Fibroblast of the conjunctiva (primary cell): ENCODE measurements at places on chromosomes 11 and 22.

- DNase-seq: no peak
These were observed 43.8 kb downstream of the FLI1 start for GRCh38 chr11:128737704-128738103.

DNA sequence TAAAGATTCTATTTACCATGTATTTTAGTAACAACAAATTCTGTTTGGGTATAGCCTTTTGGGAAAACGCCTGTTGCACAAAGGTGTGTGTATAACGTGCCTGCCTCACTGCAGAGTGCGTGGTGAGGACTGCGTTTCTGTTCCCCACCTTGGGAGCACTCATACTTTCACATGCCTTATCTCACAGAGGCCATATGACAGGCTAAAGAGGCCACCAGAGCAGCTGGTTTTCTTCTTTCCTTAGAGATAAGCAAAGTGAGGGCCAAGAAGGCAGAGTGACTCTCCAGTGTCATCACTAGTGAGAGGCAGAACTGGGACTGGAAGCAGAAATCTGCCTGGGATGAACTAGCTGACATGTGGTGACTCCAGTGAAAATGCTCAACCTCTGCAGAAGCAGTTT lies 369.2 kb upstream of the NARS2 start:
- DNase-seq: no peak

- no peak for DNase-seq
These were observed 2314.9 kb downstream of the LRRC4C start for GRCh38 chr11:39144351-39145130.

- DNase-seq: no peak
These were observed 2.1 kb upstream of the LMO1 start for GRCh38 chr11:8265681-8266241.

- no peak for DNase-seq
These were observed 68.5 kb upstream of the C11orf58 start for GRCh38 chr11:16669799-16670415.

- DNase-seq: no peak
These were observed 982 bp upstream of the SHANK3 start for GRCh38 chr22:50671641-50672040.

GRCh38 chr22:38097557-38098409 lies 12.7 kb downstream of the BAIAP2L2 start:
- DNase-seq: no peak

GRCh38 chr11:122746611-122747244 lies 91.2 kb downstream of the UBASH3B start:
- DNase-seq: no peak

DNA sequence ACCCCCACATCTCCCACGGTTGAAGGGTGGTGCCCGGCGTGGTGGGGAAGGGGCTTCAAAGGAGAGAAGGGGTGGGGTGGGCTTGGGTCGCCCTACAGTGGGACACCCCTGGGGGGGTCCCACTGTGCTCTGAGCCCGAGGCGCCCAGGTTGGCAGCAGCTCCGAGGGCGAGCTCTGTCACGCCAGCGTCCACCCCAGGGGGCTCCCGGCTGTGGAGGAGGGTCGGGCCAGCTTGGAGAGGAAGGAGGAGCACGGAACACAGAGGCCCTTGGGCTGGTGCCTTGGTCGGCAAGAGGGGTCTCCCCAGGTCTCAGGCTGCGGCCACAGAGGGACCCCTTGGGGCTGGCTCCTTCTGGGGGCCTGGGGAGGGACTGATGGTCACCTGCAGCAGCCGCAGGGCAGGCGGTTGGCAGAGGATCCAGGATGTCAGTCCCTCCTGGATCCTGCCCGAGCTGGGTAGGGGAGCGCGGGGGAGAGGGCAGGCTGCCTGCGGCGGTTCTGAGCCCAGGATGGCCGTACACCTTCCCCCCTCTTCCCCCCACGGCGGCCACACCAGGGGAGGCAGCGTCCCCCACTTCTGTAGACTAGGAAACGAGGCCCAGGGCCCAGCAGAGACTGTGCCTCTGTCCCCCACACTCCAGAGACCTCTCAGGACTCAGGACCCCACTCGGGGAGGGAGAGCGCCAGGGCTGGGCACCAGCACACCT lies 788 bp downstream of the MUC6 start:
- DNase-seq: no peak

- DNase-seq: no peak
These were observed 1.3 kb downstream of the CABP2 start for GRCh38 chr11:67521924-67522323.

DNA sequence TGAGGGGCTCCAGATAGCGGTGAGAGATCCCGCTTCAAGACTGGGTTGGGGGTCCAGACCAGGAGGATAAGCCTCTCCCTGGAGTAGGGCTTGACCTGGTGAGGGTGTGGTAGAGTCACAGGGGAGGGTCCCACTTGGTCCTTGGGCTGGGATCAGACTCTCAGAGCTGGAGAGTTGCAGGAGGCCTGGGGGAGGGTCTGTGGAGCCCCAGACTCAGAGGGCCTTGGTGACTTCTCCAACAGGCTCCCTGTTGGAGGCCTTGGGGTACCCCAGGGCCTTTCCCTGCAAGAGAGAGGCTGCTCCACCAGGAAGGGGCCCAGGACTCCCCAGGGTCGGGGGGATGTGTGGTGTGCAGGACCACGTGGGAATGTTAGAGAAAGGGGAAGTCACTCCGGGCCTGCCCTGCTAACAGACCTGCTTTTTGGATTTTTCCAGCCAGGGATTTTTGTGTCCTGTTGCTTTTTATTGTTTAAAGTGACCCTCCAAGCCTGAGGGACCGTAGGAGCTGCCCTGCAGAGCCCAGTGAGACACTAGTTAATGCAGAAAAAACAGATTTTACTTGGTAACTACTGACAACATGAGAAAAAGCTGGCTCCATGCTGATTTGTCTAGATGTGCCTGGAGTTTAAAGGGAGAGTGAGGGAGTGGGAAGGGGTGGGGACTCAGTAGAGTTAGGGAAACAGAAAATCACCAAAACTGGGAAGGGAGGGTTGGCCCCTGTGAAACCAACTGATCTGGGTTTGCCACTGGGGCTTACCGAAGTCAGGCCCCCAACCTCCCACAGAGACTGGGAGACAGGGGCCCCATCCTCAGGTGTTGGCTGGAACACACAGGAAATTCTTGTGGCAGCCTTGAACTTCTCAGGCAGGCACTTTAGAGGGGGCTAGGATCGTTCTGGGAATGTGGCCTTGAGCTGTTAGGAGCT lies 801 bp upstream of the TXNRD2 start:
- DNase-seq: no peak

DNA sequence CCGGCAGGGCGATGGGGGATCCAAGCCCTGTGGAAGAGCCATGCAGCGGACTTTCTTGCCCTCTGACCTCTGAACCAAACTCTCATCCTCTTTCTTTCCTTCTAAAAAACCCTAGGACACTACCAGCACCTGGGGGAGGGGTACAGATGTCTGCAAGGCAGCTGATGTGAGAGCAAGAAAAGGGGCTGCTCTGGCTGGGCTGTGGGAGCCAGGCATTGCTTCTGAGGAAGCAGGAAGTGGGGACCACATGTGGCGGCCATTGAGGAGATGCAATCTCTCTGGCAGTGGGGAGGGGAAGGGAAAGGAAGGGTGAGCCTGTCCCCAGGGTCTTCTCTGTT lies 36.0 kb downstream of the FAM83F start:
- DNase-seq: no peak

- no peak for DNase-seq
These were observed 122.3 kb downstream of the BRD1 start for GRCh38 chr22:49705216-49705971.

DNA sequence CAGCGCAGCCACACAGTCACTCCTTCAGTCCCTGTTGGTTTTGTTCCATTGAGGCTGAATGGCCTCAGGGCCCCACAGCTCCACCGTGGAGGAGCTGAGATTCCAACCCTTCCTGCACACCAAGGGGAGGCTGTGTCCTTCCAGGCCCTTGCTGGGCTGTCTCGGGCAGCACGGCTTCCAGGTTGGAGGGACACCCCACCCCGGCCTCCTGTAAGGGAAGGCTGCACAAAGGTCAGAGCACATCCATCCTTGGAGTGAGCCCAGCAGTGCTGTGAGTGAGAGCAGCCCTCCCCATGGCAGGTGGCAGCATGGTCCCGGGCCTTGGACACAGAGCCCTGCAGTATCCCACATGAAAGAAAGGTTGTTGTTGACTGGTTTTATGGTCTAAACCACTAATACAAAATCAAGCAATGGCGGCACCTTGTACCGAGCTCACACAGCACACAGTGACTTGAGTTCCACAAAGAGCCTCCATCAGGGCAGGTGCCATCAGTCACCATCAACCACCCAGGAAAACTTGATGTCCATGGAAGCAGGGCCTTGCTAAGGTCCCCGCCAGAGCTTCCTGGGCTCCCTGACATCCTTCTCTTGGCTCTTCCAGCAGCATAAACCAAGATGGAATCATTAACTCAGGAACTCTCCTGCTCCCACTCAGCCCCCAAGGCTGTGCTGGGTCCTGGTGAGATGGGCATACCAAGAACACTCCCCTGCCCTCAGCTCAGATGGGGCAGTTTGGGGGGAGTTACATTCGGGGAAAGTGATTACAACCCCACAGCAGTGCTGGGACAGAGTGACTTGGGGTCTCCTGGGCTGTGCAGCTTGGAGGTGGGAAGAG lies 1500.4 kb downstream of the TBC1D22A start:
- no peak for DNase-seq

DNA sequence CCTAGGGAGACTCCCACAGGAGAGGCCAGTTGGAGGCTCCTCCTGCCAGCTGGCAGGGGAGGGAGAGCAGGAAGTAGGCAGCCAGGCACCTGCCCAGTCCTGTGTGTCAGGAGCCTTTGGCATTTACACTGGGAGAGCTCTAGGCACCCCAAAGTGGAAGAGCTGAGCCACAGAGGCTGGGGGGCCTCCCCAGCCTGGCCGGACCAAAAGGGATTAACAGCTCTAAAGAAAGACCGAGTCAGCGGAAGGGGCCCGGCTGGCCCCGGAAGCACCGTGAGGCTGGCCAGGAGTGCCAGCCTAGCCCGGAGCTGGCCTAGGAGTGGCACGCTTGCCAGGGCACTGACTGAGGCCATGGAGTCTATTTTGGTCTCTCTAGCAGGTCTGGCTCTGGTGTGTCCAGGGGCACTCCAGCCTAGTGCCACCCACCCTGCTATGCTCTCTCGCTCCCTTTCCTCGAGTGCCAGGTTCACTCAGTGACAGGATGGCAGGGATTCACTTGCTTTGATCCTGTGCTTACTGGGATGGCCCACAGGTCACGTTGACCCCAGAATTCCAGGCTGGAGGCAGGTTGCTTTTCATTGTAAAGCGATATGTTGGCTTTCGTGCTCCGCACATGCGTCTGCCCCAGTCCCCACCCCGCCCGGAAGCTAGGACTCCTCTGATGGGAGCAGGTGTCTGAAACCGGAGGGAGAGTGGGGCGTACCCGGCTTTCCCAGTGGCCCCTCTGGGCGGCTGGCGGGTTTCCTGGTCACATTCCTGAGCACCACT lies 3.3 kb upstream of the KMT5B start:
- no peak for DNase-seq

- DNase-seq: no peak
These were observed 308.7 kb upstream of the ZC3H12C start for GRCh38 chr11:109784536-109784935.

DNA sequence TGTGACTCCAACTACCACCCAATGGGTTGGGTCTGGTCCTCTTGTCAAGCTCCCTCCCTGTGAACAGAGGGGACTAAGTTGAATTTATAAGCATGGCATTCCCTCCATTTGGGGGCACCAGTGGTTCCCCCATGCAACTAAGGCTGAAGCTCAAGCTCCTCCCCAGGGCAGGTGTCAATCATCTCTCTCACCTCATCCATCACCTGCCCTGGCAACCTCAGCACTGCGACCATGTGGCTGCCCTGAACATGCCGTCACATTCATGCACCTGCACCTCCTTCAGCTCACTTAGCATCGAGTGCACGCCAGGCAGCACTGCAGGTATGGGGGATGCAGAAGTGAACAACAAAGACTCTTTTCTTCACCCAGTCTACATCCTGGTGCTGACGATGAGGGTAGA lies 799.3 kb downstream of the TBC1D22A start:
- DNase-seq: no peak

DNA sequence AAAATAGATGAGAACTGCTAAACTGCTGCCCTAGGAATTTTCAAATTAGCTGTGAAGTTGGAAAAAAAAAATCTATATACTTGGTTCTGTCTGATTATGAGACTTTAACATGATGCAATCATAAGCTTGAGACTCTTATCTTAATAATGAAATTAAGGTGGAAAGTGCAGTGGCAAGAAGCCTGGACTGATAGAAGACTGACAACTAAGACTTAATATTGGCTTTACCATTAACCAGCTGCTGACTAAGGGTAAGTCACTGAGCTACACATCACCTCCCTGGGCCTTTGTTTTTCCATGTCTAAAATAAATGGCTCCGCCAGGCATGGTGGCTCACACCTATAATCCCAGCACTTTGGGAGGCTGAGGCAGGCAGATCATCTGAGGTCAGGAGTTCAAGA lies 56.9 kb downstream of the SLC35F2 start:
- DNase-seq: no peak

DNA sequence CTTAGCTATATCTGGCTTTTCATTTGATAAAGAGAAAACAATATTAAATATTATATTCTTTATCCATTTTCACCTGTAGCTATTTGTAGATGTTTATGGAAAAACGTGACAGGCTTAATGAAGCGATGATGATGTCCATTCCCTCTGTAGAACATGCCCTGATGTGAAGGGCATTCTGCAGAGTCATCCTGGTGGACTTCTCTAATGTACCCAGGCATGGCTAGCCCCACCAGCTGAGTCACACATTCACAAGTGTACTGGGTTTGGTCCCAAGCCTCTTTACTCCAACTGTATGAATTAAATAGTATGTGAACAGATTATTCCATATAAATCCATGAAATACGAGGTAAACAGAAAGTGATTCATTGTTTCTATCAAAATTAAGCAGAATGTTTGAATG lies 139.3 kb downstream of the CADM1 start:
- DNase-seq: no peak

GRCh38 chr22:30038219-30038618 lies 42.0 kb upstream of the HORMAD2 start:
- DNase-seq: peak; percentile 72
